Gastroesophageal sphincter (tissue), 4 donors: ENCODE measurements at places on chromosomes 3 and 15.

DNA sequence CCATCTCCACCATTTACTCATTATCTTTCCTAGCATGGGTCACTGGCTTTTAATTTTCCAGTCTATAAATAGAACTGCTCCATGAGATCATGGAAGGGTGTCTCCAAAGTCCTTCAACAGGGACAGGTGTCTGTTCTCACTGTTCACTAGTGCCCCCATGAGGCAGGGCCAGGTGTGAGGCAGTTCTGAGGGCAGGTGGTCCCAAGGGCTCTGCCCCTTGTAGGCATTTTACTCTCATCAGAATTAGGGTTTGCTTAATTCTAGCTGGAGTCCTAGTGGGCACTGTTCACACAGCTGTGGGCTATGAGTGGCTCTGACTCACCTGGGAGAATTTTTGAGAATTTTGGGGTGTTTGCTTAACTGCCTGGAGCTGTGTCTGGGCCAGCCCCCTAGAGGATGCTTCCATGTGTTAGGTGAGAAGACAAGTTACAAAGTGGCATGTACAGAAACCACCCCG lies 248.0 kb upstream of the LYSMD4 start:
- no peak for ATAC-seq

- ATAC-seq = no peak
Measured at GRCh38 chr3:29441422-29441821, 160.6 kb downstream of the RBMS3 start.

DNA sequence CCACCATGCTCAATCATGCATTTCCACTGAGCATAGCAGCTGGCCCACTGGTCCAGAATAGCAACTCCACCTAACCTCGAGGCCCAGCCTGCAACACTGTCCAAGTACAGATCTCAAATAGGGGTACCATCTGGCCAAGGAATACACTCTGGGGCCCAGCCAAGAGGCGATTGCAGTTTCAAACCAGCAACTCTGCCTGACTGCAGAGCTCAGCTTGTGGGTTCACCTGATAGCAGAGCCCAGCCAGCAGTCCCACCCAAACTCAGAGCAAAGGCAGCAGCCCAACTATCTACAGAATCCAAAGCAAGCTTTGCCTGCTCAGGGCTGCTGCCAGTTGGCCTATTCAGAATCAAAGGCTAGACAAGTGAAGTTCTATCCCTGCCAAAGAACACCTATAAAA lies 30.5 kb downstream of the POLQ start:
- no peak for ATAC-seq

DNA sequence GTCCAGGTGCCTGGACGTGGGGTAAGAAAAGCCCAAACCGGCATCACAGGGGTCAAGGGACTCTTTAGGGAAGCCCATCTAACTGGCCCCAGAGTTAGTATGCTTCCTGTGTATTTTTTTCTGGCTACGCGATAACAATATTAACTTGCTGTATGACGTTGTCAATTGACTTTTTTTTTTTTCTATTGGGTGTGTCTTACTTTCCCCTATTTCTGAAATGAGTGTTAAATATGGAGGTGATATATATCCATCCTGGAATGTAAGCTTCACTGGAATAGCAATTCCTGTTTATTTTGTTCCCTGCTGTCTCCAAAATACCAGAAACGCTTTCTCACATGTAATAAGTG lies 598 bp upstream of the GMNC start:
- ATAC-seq = no peak

DNA sequence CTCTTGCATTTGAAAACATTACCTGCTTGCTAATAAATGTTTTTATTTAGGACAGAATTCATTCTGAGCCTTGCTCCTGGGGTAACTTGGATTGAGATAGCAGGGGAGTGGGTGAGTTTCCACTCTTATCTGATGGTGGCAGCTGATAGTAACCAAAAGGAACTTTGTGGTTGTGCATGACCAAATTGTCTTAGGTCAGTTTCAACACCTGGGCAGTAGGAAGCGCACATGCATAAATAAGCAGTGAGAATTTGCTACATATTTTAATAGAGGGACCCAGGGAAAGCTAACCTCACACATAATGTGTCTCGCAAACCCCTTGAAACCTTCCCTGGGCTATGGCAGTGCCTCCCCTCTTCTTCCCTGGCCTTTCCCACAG lies 65.4 kb upstream of the XCR1 start:
- ATAC-seq = no peak

- ATAC-seq = no peak
Measured at GRCh38 chr3:23726811-23727548, 78.8 kb upstream of the UBE2E1 start.

- no peak for ATAC-seq
Measured at GRCh38 chr3:134079761-134080160, 50.0 kb upstream of the SLCO2A1 start.

- no peak for ATAC-seq
Measured at GRCh38 chr3:175258763-175259162, 399.6 kb downstream of the NAALADL2 start.

DNA sequence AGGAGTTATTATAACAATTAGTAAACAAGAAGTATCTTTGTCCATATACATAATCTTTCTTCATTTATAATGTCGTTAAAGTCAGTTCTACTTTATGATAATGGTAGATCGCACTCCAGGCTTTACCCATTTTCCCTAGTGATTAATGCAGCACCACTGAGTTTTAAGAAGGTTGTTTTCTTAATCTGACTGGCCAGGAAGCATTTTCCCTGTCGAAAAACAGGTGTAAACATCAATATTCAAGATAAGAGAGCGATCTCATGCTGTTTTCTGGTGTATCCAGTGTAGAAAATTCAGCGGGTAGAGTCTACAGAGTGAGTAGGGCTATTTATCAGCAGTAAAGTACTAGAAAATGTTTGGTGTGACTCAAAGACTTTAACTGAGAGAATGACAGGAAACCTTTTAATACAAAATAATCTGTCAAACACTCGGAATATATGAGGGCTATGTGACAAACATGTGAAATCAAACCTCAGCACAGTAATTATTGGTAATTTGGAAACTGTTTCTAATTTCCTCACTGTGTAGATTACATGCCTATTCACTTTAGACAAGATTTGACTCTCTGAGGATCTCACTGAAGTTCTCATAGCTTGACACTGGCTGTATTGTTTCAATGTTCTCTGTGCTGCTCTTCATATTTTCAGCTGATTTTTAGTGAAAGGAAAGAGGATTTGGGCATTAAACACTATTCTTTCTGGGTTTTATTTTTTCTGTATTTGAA lies 1013.2 kb downstream of the VGLL3 start:
- ATAC-seq = no peak

GRCh38 chr3:15656342-15656741 lies 54.8 kb downstream of the BTD start:
- no peak for ATAC-seq

- ATAC-seq = no peak
Measured at GRCh38 chr15:90915808-90916440, 12.8 kb downstream of the MAN2A2 start.

DNA sequence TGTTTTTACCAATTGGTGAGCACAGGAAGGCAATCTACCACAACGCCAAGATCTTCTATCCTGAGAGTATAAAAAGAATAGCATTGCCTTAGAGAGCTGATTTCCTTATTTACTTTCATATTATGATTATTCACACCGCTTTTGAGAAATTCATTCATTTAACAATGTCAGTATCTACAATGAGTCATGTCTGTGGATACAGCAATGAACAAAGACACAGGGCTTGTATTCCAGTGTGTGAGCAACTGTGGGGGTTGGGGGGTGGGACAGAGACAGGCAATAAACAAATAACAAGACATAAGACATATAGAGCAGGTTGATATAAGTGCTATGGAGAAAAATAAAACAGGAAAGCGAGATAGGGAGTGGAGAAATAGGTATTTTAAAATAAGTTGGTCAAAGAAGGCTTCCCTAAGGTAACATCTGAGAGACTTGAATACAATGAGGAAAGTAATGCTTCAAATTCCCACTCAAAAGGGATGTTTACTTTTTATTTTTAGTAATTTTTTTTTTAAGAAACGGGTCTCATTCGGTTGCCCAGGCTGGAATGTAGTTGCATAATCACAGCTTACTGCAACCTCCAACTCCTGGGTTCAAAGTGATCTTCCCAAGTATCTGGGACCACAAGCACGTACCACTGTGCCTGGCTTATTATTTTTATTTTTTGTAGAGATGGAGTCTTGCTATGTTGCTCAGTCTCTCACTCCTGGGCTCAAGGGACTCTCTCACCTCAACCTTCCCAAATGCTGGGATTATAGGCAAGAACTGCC lies 45.7 kb downstream of the PGBD4 start:
- no peak for ATAC-seq

GRCh38 chr3:175554801-175555200 lies 695.7 kb downstream of the NAALADL2 start:
- no peak for ATAC-seq
